Fibroblast of mammary gland (primary cell): ENCODE measurements at places on chromosomes 6 and 20.
A peak's percentile ranks its signal among the peaks of the same experiment; 100 is the strongest.

- DNase-seq = peak; percentile 97
Measured at GRCh38 chr20:38217791-38218565, 42.6 kb downstream of the KIAA1755 start.

DNA sequence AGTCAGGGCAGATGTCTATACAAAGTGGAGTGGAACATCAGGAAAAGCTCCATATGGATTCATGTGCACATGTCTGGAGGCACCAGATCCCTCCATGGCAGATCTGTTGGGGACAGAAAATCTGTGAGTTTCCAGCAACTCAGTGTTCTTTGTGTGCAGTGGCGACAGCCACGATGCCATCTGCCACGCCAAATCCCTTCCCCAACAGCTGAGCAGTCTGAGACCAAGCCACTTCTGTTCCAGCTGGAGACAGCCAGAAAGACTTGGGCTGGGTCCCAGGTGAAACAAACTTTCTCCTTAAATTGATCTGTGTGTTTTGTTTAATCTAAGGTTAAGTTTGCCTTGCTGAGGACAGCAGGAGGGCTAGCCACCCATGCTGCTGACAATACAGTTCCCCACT is 22.9 kb downstream of the FKBP1A start:
- no peak for DNase-seq

DNA sequence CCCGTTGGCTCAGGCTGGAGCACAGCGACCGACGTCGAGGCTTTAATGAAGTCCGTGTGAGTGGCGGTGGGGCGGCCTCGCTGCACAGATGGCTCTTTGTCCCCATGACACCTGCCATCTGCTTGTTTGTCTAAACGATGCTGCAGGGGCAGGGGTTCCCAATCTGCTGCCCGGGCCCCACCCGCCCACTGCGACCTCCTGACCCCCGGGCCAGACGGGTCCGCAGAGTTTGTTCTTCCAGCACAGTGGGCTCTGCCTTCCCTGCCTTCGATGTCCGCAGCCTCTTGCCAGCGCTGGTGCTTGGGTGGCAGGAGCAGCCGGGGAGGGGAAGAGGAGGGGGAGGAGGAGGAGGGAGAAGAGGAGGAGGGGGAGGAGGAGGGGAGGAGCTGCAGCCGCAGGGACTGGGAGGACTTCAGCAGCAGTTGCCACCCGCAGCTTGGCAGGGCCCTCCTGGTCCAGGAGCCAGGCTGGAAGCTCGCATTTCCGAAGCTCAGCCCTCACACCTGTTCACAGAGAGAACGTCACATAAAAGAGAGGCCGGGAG is 210.0 kb downstream of the DLL1 start:
- DNase-seq = no peak

GRCh38 chr6:52635049-52635577 is 35.8 kb upstream of the TMEM14A start:
- DNase-seq = peak; percentile 25

DNA sequence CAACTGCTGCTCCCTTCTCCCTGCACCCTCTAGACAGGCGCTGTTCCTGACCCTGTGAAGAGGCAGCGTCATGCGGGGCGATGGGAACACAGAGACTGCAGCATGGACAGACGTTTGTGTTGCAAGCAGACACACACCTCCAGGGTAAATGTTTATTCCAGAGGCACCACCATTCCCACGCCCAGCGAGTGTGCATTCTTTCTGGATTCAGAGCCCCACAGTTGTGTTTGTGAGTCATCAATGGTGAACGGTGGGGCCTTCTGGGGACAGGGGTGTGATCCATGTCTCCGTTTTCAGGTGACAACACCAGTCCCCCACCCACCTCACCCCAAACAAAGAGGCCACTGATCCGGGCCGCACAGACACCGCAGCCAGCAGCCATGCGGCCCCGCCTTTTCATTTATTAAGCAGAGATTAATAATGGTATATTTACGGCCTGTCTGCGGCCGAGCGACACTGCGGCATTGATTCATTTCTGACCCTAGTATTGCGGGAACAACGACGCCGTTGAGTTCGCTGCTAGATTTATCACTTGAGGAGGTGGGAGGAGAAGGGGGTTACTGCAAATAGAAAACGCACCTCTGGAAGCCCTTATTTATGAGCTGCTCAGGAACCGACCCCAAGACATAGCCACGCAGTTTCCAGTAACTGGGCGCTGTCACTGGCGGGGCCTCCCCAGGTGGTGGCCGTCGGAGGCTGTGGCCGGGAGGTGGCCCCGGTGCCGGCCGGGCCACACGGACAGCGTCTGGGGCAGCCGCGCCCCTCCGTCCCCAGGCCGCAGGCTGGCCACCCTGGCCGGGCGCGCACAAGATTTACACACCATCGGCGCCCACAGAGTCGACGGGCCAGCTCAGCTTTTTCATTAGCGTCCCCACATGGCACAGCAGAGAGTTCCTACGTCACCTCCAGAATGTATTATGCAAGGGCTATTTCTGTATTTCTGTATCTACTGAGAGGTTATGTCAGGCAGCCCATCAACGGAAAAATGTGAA is 367.6 kb downstream of the THBS2 start:
- no peak for DNase-seq

DNA sequence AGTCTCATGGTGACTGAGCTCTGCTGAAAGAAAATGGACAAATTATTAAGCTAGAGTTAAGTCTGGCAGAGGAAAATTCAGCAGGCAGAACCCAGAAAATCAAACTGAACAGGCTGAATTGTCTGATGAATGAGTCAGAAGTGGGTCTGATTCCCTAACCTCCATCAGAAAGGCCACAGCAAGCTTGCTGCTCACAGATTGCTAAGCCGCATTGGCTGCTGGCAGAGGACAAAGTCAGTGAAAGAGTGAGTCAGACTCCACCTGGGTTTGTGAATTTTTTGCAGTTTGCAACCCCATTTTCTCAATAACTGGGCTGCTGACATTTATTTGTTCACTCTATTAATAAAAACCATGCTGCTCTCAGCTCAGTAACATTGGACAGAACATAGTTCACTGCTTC is 191.3 kb downstream of the EPM2A start:
- DNase-seq = peak; percentile 93

- DNase-seq = no peak
Measured at GRCh38 chr6:129353067-129353466, 356.9 kb downstream of the ARHGAP18 start.

DNA sequence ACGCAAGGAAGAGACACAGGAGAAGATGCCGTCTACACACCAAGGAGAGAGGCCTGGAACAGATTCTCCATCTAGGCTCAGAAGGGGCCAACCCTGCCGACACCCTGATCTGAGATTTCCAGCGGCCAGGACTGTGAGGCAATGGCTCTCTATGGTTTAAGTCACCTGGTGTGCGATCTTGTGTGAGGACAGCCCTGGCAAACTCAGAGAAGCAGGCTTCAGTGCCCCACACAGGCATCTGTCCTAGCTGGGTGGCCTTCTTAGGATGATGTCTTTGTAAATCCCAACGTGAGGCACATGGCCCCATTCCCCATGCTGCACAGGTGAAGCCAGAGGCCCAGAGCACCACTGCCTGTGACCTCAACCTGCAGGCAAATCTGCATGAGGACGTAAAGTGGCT is 87.6 kb upstream of the FRMD1 start:
- DNase-seq = no peak

DNA sequence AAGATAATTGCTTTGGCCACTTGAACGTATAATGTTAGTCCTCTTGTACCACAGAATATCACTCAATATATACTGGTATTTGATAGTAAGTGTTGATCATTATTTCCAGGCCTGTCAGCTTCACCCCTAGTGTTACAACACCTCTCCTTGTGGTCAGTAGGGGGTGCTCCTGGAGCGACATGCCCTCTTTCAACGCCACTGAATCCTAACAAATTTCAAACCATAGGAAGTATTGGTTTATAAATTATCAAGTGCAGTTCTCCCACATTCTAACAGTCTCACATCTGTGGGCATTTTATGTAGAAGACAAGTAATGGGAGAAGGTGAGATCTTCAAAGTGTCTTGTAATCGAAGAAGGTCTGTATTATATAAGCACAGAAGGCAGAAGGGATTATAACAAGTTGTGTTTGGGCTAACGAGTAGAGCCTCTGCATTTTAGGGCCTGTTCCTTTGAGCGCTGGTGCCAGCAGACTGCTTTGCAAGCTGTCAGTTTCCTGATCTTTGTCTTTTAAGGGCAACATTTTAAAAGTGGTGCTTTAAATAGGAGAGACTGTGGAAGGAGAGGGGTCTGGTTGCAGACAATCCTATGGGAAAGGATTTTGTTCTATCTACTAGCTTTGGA is 57.1 kb upstream of the CEP162 start:
- DNase-seq = peak; percentile 19

GRCh38 chr20:38152175-38152620 is 12.9 kb downstream of the TGM2 start:
- no peak for DNase-seq

DNA sequence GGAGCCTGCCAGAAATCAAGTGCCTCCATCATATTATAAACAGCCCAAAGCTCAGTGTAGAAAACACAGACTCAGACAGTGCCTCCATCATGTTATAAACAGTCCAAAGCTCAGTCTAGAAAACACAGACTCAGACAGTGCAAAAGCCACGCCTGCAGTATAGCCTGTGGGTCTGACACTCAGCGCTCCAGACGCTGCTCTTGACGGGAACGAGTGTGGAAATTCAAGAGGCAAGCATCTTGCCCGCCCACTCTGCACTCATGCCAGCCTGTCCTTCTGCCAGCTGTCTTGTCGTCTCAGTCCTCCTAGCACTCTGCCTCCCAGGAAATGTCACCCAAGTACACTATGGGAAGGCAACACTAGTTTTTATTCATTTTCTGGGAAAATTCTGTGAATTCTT is 274.2 kb upstream of the CDH4 start:
- no peak for DNase-seq
